NCI-H1694 (cell line): ENCODE measurements at places on chromosomes 2 and 18.

GRCh38 chr2:218981881-218982585, 3.0 kb downstream of the FEV start:
- DNase-seq, result no peak

- DNase-seq, result peak; percentile 68
Observed at GRCh38 chr18:8661754-8662559, 43.4 kb upstream of the MTCL1 start.

DNA sequence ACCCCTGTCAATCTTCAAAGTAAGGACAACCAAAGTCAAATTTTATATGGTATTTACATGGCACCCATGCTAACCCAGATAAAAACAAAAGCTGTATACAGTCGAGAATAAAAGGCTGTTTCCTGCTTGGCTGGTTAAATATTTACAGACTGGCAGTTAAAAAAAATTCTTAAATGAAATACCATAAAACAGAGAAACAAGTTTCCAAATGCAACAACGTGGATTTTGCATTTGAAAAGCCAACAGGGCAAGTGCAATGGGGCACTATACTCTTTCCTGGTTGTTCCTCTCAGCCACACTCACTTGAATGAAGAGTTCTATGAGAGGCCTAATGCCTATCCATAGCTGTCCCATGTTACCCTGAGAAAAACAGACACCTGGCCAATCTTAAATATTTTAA, 6.1 kb upstream of the NR4A2 start:
- no peak for DNase-seq

- peak; percentile 0 for DNase-seq
Observed at GRCh38 chr18:11518788-11519685, 90.4 kb upstream of the SLC35G4 start.

DNA sequence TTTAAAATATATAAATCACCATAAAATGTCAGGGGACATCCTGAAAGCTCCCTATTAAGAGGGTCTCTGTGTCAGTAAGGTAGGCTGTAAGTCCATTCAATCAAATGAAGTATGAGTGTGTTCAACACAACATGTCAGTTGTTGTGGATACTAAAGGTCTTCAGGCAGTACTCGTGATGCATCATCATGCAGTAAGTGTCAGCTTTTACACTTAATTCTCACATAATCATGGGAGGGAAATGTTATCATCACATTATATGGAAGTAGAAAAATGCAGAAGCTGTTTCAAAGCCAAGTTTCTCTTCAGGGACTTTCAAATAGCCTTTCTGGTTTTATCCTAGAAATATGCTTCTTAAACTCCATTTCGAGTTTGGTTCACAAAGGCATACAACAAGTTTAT, 477.1 kb upstream of the ID2 start:
- DNase-seq, result no peak

DNA sequence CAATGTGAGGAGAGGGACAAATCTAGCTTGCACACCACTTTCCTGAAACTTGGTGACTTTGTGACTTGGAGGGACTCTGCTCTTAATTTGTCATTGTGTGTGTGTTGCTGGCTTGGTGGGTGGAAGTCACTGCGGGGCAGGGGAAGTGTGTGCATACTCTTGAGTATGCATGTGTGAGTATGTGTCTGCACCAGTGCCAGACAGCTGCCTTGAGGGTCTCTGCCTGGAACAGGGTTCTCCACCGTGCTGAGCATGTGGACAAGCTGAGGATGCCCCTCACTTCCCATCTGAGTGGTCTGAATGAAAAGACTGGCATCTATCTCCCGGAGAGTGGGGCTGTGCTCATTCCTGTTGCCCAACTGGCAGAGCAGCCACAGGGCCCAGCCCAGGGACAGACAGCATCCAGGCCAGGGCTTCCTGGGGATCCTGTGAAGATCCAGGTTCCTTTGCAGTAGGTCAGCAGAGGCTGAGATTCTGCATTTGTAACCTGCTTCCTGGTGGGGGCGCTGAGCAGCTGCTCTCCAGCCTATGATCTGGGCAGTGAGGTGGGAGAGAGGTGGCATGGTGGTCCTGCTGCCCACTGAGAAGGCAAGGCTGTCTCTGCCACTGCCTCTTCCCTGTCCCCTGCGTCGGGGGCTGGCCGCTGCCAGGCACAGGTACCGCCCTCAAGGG, 138.9 kb upstream of the HAAO start:
- no peak for DNase-seq

DNA sequence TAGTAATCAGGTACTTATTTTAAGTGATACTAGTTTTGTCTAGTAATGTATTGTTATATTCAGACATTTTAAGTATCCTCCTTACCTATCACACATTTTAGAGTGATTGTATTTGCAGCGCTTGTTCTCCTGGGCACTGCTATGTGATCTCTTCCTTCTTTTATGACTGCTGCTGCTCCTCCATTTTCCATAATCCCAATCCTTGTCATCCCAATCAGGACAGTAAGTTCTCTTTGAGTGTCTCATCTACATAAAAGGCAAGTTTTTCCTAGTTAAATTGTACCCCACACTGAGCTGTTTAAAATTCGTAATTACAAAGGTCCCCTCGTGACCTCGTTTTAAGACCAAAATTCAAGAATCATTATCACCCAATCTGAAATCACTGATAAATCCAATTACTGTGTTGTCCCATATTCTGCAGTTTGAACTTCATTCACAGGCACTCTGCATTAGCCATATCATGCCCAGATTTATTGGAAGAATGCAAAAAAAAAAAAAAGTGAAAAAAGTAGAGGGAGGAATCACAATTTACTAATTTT, 2.8 kb downstream of the CLK1 start:
- no peak for DNase-seq

GRCh38 chr2:74863802-74864248, 29.9 kb downstream of the HK2 start:
- no peak for DNase-seq

DNA sequence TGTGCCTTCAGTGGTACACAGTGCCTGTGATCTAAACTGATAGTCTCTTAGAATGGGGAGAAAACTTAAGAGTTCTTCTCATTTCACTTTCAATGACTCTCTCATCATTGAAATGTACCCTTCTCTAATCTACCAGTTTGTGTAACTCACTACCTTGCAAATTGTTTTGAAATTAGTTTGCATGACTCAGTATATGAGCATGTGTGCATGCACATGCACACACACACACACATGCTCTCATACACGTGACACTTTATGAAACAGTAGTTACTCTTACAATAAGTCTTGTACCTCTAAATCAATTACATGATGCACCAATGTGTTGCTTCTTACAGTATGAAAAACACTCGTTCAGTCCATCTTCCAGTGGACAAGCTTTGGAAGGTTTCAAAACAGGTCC, 10.6 kb downstream of the LYPD6B start:
- DNase-seq, result no peak

DNA sequence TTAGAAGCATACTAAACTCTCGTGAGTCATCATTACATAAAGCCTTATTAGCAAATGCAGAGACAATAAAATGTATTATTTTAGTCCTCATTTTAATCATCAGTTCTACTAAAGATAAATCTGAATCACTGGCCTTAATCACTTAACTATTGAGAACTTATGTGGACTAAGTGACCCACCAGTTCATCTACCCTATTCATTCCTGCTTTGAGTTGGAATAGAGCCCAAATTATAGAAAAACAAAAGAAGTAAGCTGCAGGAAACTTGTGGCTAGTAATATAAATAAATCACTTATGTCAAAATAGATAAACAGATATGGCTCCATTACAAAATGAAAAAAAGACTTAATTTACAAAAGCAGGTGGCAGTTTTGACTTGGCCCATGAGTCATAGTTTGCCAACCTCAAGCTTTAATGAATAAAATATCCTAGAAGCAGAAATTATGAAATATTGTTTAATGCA, 851.8 kb upstream of the CRIM1 start:
- DNase-seq, result no peak

GRCh38 chr18:6294148-6294784, 120.4 kb downstream of the L3MBTL4 start:
- DNase-seq, result no peak
